ENCODE measurements at places on chromosomes 12 and 14.
A peak's percentile ranks its signal among the peaks of the same experiment; 100 is the strongest.

DNA sequence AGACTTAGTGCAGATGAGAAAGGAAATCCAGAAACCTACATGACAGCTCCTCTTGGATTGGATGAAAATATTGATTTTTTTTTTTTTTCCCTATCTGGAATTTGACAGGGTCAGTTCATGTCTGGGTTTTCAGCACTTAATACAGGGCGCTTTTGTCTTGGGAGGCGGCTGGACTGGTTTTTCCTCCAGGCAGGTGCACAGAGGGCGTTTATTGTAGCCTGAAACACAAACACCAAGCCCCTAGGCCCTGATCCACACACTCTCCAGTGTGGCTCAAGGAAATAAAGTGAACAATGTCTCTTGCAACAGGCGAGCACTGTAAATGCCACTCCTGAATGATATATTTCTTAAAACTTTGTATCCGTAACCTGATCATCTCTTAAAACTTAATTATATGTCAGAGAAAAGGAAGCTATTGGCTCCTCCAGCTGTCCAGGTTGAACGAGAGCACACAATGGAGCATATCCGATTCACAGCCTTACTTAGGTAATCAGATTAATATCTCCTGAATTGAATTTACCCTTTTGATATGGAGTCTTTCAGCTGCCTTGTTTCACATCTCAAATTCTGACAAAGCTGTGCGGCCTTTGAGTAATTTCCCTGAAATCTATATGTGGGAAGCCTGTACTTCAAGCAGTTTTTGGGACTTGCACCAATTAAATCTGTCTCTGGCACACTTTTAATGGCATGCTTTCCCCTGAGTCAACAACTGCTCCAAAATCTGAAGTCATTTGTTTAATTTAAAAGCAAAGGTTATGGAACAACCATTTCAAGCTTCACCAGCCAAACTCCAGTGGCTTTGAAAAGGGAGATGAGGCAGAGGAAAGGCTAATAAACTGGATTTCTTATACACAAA, 485.7 kb downstream of the ZFP36L1 start:
- peak; percentile 41 for DNase-seq

GRCh38 chr14:90720336-90720735, 95.9 kb downstream of the TTC7B start:
- DNase-seq, result no peak

- DNase-seq, result no peak
Observed at GRCh38 chr12:64544371-64545080, 65.8 kb upstream of the RASSF3 start.

- DNase-seq, result peak; percentile 58
Observed at GRCh38 chr12:114682785-114683708, 928 bp downstream of the TBX3 start.

DNA sequence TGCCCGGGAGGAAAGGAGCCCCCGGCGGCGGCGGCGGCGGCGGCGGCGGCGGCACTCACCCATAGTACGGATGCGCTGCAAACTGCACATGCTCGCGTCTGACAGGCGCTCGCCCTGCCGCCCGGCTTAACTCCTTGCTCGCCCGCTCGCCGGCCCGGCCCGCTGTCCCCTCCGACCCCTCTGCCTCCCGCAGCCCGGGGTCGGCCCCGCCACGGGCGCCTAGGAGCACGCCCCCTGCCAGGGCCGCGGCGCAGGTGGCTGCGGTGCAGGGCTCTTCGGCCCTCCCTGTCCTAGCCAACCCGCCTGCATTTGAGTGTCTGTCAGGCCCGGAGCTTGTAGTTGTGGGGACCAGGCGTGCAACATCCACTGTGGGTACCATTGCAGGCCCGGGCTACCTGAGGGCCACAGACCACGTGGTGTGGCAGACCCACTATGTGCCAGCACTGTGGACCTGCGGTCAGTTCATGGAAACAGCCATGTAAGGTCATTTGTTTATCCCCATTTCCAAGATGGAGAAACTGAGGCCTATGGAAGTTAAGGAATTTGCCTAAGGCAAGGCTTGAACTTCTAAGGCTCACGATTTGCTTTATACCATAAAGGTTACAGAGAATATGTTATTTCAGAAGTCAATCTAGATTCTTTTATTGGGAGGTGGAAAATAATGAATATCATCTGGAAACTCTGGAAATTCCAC, 17.6 kb upstream of the PLEKHH1 start:
- no peak for DNase-seq

DNA sequence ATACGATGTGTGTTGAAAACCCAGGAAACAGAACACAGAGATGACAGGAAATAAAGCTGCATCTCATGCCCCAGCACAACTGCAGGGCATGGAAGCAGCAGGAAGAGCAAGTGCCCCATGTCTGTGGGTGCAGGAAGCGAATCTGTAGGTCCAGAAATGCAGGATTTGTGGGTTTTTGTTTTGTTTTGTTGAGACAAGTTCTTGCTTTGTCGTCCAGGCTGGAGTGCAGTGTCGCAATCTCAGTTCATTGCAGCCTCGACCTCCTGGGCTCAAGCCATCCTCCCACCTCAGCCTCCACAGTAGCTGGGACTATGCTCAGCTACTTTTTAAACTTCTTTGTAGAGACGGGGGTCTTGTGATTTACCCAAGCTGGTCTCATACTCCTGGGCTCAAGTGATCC, 6.2 kb upstream of the RPS6KL1 start:
- DNase-seq, result no peak

DNA sequence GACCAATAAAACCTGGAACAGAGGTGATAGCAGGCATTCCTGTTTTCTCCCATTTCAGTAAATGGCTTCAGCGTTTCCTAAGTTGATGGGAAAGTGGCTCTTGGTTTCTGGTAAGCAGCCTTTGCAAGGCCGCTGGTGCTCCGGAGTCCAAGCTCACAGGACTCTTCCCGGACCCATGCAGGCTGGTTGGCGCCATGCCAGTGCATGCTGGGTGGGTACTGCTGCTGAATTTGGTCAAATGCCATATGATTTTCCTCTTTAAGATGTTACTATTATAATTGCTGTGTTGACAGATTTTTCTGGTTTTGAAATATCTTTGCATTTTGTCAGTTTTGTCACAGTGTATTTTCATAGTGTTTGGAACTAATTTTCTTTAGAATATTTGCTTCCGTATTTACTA, 27.7 kb downstream of the PPP2R5C start:
- DNase-seq, result no peak

- DNase-seq, result peak; percentile 81
Observed at GRCh38 chr14:73662487-73662943, 17.7 kb downstream of the DNAL1 start.

Data from adipocyte (in vitro differentiated cells).